ENCODE measurements at places on chromosomes 4 and X.

GRCh38 chr4:106160560-106160959 lies 155.4 kb downstream of the TBCK start:
- DNase-seq, result no peak

- no peak for DNase-seq
These were observed 109.9 kb downstream of the DLG3 start for GRCh38 chrX:70554523-70554922.

- DNase-seq, result no peak
These were observed at the start of gene DTHD1 for GRCh38 chr4:36281384-36282106. Gene DTHD1 (plus strand): TSS chr4:36281616. CDS start chr4:36281759, 143 bp downstream.

- DNase-seq, result no peak
These were observed 200.9 kb downstream of the NKX6-1 start for GRCh38 chr4:84298023-84298718.

GRCh38 chr4:138869165-138869564 lies 146.4 kb upstream of the NOCT start:
- no peak for DNase-seq

- peak; percentile 80 for DNase-seq
These were observed 636 bp upstream of the AMOT start for GRCh38 chrX:112841114-112841819.

- DNase-seq, result no peak
These were observed 157.5 kb upstream of the ITM2A start for GRCh38 chrX:79524642-79525041.

DNA sequence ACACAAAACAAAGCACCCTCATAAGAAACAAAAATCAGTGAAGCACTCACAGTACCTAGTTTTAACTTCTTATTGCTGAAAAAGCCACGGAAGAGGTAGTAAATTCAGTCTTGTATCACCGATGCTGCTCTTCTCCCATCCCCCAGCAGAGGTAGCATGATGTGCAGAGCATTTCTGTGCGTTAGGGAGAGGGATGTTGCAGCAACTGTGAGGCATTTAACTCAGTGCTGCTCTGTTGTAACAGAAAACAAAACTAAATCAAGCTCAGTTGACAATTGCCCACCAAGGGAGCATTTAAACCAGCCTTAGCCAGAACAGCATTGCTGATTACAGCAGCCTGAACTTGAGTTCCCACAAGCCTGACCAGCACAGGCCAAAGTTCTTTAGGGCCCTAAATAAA lies 1279.7 kb upstream of the ADGRL3 start:
- DNase-seq, result no peak

DNA sequence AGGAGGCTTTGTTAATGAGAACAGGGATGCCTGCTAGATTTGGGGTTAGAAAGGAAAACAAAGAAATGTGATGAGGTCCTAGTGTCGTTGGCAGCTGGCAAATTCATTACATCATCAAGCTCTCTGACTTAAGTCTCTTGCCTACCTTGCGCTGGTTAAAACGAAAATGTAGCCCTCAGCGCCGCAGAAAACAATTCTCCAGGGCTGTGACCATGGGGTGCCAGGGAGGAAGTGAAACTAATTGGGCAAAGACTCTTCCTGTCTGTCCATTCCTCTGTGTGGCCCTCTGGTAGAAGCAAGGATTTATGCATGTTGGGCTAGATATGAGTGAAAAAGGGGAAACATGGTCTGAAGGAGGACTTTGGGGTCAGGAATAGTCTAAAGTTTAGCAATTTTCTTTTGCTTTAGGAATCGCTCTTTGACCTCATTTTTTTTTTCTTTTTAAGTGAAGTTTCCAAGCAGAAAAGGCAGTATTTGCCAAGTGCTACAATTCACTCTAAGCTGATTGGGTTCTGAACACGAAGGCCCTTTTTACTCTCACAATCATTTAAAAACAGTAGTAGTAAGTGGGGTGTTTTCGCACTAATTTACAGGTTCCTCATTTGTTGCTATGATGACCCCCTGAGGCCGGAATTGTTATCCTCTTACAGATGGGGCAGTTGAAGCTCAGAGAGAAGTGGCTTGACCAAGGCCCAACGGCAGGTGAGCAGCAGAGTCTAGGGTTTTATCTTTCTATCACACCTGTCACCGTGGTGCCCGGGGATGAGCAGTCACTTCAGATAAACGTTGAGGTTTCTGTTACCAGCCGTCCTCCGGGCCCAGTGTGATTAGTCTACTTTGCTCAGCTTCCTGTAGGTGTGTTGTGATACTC lies 27.3 kb upstream of the CHRNA9 start:
- peak; percentile 63 for DNase-seq

- no peak for DNase-seq
These were observed 54.7 kb downstream of the MFAP3L start for GRCh38 chr4:169971456-169972015.
